ENCODE measurements at places on chromosomes 6 and 20.
A peak's percentile ranks its signal among the peaks of the same experiment; 100 is the strongest.

DNA sequence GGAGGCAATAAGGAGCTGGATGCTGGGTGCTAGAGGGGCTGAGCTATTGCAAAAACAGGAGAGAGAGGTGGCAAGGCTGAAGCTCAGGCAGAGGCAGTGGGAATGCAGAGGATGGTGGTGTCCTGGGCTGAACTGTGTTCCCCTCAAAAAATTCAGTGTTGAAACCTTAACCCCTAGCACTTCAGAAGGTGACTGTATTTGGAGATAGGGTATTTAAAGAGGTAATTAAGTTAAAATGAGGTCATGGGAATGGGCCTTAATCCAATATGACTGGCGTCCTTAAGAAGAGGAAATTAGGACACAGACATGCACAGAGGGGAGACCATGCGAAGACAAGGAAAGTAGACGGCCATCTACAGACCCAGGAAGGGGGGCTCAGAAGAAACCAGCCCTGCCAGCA lies 11.5 kb upstream of the MMP9 start:
- no peak for DNase-seq

DNA sequence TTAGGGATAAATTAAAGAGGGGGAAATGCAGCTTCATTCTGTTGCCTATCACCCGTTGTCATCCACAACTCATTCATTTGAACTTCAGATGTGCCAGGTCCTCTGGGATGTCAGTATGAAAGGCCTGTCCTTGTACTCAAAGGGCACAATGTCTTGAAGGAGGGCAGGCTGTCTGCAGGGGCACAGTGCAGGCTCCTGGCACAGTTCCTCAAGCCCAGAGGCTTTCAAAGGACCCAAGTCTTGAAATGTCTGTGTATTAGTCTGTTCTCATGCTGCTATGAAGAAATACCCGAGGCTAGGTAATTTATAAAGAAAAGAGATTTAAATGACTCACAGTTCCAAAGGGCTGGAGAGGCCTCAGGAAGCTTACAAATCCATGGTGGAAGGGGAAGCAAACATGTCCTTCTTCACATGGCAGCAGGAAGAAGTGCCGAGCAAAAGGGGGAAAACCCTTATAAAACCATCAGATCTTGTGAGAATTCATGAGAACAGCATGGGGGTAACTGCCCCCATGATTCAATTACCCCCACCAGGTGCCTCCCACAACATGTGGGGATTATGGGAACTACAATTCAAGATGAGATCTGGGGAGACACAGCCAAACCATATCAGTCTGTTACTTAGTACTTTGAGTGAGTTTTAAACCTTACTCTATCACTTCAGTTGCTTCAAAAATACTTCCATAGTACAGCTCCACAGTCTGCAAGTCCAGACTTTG lies 9.4 kb downstream of the SNX9 start:
- DNase-seq: no peak

GRCh38 chr6:31068669-31069340 lies 43.6 kb downstream of the C6orf15 start:
- DNase-seq: peak; percentile 86

DNA sequence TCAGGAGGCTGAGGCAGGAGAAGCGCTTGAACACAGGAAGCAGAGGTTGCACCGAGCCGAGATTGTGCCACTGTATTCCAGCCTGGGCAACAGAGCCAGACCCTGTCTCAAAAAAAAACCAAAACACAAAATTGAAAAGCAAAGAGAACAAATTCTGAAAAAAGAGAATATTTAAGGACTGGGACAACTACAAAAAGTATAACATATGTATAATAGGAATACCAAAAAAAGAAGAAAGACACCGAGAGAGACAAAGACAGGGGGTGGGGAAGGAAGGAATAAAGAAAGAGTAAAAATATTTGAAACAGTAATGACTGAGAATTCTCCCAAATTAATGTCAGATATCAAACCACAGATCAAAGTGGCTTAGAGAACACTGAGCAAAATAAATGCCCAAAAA lies 5.5 kb upstream of the ZNF391 start:
- no peak for DNase-seq

DNA sequence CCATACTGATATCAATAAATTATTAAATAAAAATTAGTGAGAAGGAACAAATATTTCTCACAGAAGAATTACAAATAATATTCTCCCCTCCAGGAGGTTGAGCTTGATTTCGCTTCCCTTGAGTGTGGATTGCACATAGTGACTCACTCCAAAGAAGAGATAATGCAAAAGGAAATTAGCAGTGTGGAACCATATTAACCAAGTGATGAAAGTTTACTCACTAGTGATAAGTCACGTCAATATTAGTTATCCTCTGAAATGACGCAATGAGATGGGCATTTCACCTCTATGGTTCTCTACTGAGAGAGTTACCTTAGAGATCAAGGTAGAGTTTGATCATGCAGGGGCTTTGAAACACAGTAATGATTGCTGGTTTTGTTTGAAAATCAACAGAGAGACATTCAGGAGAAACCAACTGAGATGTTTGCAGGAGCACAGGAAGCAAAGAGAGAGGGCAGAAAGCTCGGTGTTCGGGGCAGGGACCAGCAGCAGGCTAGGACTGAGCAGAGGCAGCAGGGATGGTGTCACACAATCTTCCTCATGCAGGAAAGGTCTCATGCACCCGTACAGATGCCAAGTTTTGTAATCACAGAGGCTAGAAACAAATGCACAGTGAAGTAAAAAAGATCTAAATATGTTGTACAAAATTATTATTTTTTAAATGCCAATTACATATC lies 634.5 kb downstream of the QKI start:
- no peak for DNase-seq

DNA sequence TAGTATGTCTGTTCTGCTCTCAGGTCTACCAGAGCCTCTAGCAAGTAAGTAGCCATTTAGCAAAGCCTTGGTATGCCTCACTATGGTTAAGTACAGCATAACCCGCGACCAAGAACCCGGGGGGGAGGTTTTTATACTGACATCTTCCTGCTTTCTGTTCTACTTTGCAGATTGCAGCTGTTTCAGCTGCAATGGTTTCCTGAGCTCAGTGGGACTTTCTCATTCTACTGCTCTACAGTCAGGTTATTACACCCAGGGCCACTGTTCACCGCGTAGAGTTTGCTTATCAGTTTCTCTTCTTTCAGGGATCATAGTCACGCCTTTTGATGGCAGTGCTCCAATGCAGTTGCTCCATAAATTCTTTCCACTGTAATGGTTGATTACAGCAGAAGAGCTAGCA lies 631.3 kb downstream of the TFAP2A start:
- no peak for DNase-seq

DNA sequence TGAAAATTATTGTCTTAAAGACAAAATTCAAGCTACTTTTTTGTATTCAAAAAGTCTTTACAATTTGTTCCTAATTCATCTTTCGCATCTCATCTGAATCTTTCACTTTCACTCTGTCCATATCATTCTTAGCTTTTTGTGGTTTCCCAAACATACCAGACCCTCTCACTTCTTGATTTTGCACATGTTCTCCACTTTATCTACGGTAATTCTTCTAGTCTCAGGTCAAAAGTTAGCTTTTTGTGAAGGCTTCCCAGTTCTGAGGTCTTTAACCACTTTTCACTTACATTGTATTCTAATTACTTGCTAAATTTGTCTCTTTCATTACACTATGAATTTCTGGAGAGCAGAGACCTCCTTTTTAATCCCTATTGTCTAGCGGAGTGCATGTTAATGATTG lies 34.6 kb upstream of the EPHA7 start:
- DNase-seq: no peak

DNA sequence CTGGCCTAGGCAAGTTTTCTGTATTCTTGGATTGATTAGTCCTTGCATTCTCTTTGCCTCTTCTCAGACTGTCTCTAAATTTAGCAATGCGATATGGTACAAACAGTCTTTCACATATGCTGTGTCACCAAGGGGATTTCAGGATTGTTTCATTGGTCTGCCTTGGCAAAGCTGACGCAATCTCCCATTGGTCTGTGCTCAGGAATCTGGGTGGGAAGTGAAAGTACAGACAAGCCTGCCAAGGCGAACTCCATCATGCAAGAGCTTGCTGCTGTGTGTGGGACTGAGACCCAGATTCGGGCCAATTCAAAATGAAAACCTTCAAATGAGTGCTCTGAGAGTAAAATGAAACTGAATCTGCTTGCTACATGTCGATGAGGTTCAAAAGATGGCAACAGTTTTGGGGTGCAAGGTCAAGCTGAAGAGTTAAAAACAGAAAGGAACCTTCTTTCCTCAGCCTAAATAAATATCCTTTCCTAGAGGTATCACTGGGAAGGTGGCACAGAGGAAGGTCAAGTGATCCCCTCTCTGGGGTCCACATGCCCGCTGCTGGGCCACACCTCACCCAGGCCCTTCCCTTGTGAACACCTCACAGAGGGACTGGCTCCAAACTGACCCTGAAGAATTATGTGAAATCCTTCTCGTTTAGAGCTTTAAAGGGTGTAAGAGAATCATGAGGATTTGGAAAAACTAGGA lies 198.8 kb upstream of the PREP start:
- peak; percentile 85 for DNase-seq

- DNase-seq: no peak
Measured at GRCh38 chr6:156598071-156598854, 178.9 kb upstream of the ARID1B start.

DNA sequence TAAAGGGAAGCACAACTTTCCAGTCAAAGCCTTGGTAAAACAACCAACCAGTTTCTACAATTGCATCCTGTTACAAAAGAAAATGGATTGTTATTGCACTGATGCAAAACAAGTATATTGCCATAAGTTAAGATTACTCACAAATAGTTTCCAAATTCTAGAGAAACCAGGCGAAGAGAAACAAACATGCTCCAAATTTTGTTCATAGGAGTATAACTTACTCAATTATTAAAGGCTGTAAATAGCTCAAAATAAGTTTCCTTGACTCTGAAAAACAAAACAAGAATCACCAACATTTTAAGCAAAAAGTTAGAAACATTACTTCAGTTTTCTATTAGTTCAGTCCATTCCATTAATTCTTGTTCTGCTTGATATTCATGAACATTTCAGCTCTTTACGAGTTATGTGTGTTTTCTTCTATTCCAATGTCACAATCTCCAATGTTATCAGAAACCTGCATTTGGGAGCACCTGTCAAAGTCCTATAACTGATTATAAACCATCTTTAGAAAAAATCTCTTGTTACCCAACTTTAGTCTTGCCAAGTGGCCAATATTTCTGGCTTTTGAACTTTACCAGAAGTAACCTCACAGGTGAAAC lies 137.9 kb upstream of the THBS2 start:
- DNase-seq: no peak

GRCh38 chr6:10314163-10314955 lies 100.5 kb downstream of the TFAP2A start:
- DNase-seq: no peak

- DNase-seq: no peak
Measured at GRCh38 chr6:105649192-105649591, 246.3 kb upstream of the PREP start.

GRCh38 chr6:4224067-4224978 lies 88.9 kb upstream of the ECI2 start:
- no peak for DNase-seq

GRCh38 chr6:136087986-136088385 lies 162.1 kb downstream of the MTFR2 start:
- no peak for DNase-seq

DNA sequence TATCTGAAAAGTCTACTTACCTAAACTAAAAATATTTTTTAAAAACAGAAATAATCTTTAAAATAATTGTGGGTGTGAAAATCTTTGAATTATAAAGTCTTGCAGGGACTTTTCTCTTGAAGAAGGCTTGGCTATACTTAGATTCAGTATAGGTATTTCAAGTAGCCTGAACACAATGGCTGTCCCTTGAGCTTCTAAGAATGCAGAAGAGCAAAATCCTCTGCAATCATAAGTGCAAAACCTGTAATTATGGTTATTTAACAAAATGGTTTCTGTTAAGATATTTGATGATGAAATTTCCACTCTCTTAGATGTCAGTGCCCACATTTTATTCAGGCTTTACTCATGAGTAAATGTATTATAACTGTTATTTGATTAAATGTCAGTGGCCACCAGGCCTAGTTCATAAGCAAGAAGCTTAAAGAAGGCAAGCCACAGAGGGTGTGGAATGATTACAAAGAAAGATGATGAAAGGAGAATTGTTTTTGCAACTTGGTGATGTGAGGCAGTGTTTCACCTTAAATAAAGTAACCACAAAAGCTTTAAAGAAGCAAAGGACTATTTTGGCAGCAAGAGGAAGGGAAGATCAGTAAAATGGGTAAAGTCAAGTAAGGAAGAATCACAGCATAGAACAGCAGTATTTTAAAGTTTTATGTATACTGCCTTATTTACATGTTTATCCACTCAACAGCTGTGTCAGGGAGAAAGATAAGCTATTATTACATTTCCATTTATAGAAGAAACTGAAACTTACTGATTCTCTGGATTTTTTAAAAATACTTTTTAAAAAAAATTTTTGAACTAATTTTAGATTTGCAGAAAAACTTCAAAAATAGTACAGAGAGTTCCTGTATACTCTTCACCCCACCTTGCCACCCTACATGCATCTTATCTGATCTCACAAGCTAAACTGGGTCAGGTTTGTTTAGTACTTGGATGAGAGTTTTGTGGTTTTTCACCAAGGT lies 351.2 kb upstream of the RUNX2 start:
- no peak for DNase-seq

DNA sequence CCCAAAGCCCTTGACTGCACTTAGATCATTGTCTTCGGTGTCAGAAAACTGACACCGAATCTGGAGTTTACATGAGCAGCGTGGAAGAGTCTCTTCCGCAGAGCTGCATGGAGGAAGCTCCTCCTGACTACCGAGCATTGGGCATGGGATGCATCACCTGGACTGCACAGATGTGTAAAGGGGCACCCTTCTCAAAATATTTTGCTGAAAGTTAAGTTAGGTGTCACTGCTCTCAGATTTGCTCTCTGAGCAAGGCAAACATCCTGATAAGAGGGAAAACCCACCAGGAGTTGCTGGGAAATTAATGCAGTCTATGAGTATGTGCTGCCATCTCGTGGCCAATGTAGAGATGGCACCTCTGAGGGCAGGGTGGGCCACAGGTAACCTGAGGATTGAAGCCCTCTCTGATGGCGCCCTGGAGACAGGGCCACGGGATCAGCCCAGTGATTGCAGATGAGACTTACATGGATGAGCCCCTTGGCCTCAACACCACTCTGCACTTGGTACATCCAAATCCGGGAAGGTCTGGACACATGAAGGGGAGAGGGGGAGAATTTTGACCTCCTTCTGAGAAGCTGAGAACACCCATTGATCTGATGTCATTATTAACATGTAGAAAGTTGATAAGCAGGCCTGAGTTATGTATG lies 129.9 kb downstream of the LPA start:
- DNase-seq: peak; percentile 54
